ENCODE measurements at places on chromosomes 16 and 17. TPM values are rescaled to one million over a fixed set of nuclear protein-coding genes. Genes with fewer than 3 reads are reported as not detected.

The NOTUM gene
- total RNA-seq, result not detected

The P2RX5 gene
- 0.51 TPM for total RNA-seq

The DLX3 gene
- not detected for total RNA-seq

GRCh38 chr16:68506331-68507053 is 32.6 kb upstream of the ZFP90 start:
- H3K27me3 ChIP-seq, result no peaks in the 10 kb centered on the region
- H3K4me3 ChIP-seq, result no peak overlapping the region

- peak; percentile 37 for DNase-seq
- H3K27me3 ChIP-seq, result no peaks in the 10 kb centered on the region
- no peaks in the 10 kb centered on the region for H3K36me3 ChIP-seq
- peaks cover 6% of the 10 kb centered on the region for H3K4me1 ChIP-seq
- H3K4me3 ChIP-seq, result no peak overlapping the region
These were observed 6.8 kb downstream of the MYO1D start for GRCh38 chr17:32870027-32870670.
